Esophagus muscularis mucosa (tissue), 4 donors: ENCODE measurements at places on chromosomes 16 and 17. TPM values are rescaled to one million over a fixed set of nuclear protein-coding genes. Genes with fewer than 3 reads are reported as not detected.

GRCh38 chr17:15436473-15437302 lies 30.7 kb downstream of the CDRT4 start:
- no peak for DNase-seq

DNA sequence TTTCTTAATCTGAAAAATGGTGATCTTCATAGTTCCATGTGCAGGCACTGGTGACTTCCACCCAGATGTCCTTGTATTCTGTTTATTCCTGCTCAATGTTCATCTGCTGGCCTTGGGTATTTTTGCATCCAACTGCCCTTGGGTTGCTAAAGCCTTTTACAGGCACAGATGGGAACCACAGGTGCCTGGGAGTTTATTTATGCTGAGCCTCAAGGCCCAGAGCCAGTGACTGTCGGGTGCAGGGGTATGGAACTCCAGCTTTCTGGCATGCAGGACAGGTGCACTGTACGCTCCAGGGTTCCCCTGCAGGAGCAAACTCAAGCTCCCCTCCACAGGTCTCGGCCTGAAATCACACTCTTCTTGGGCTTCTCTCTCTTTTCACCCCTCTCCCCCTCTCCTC lies 22.3 kb downstream of the DYNLRB2 start:
- DNase-seq: no peak

Gene STH
- not detected for total RNA-seq

- no peak for DNase-seq
Measured at GRCh38 chr17:50256826-50257618, 17.2 kb upstream of the TMEM92 start.

DNA sequence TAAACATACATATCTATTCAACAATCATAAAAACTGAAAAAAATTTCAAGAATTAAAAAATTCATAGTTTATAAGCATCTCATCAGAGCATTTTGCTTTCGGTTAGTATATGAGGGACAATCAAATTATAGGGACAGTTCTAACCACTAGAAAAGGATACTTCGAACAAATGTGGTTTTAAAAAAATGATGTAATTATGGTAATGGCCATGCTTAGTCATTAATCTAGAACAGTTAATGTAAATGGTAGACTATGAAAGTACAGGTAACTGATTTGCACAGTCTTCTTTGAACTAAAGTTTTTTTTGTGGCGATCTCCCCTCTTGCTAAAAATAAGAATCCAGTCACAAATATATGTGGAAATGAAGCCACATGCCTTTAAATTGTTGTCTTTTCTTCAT lies 63.5 kb upstream of the PHOSPHO1 start:
- no peak for DNase-seq

Gene ZFP3
- total RNA-seq: 5.9 TPM

GRCh38 chr16:84199861-84200260 lies 8.9 kb downstream of the ADAD2 start:
- DNase-seq: no peak

Gene HOXB2
- 36.3 TPM for total RNA-seq

Gene TSEN54
- total RNA-seq: 32.1 TPM

DNA sequence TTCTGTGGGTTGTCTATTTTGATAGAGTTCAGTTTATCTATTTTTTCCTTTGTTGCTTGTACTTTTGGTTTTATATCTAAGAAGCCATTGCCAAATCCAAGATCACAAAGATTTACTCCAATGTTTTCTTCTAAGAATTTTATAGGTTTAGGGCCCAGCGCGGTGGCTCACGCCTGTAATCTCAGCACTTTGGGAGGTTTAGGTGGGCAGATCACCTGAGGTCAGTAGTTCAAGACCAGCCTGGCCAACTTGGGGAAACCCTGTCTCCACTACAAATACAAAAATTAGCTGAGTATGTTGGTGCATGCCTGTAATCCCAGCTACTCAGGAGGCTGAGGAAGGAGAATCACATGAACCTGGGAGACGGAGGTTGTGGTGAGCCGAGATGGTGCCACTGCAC lies 13.7 kb upstream of the ITGA3 start:
- DNase-seq: no peak

Gene SSTR5
- not detected for total RNA-seq

DNA sequence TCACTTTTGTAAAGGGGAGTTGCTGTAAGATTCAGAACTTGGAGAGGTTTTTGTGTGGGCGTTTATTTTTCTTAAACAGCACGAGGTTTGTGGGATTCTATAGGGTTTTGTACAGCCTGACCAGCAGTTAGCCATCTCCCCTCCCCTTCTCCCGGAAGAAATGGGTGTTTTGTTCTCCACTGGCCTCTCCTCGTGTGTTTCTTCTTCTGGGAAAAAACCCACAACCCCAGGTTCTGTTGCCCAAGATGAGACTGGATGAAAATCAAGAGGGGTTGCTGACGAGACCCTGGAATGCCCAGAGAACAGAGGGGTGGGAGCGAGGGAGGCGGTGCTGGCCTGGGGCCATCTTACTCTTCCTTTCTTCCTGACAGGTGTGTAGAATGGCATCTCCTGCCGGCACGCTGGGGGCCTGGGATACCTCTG lies 186.1 kb downstream of the MSI2 start:
- no peak for DNase-seq

GRCh38 chr16:75086281-75086680 lies 30.3 kb downstream of the LDHD start:
- no peak for DNase-seq

DNA sequence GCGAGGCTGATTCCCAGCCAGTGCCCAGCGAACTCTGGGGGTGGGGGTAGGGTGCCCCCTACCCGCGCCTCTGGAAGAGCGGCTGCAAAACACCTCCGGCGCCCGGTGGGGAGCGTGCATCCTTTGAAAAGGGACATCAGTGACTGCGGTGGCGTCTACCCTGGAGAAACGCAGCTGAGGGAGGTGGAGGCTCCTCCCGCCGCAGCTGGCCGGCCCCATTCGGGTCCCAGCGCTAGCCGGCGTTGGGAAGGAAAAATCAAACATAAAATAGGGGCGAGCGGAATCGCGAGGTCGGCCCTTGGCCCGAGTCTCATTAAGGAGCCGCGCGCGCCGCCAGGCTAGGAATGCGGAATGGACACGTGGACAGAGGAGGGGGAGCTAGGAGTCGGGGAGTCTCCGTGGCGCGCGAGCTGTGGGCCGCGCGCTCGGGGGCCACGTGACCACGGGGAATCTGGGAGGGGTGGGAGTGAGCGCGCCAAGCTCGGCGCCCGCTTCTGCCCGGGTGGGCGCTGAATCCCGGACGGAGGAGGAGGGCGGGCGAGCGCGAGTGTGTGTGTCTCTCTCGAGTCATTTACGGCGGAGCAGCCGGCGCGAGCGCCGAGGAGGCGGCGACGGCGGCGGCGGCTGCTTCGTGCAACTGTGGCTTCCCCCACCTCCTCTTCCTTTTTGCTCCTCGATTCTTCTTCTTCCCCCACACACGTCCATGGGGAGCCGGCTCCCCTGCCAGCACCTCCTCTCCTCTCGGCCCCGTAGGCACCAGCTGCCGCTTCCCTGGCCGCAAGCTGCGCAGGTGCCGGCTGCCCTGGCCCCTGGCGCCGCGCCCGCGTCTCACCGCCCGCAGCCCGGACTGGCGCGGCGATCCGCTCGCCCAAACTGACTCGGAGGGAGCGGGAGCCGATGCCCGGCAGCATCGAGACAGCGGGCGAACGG lies at the start of gene TMEM132E:
Gene TMEM132E (plus strand): TSS at position 566 of the 930 bp plus-strand sequence. CDS start 1,495 bp downstream, outside the sequence.
- DNase-seq: no peak

- no peak for DNase-seq
Measured at GRCh38 chr16:75764154-75764768, 38.0 kb upstream of the CPHXL start.

Gene TERB1
- not detected for total RNA-seq

DNA sequence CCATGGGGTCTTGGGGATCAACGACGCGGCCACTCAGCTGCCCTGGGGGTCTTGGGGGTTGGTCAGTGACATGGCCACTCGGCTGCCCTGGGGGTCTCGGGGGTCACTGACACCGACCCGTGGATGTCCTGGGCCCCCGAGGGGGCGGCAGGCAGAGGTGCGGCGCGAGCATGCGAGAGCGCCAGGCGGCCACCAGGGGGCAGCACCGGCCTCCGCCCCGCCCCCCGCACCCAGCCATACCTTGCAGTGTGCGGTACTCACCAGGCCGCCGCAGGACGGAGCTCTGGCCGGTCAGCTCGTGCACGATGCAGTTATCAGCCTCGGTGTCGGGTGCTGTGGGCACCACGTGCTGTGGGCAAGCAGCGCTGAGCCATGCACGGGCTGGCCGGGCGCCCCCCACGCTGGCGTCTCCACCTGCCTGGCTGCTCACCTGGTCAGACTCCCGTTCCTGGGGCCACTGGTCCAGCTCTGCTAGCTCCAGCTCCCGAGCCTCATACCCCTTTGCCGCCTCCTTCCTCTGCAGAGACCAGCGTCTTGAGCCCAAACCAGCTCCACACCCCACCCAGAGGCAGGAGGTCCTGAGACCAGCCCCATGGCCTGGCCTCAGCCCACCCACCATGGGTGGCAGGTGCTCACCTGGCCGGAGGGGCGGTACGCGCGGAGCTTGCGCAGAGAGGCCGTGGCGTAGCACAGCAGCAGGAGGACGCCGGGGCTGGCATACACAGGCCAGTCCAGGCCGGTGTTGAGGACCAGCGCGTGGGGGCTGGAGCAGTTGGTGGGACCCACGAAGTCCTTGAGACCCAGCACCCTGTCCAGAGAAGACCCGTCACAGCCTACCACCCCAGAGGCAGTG lies 31.2 kb downstream of the CTU2 start:
- no peak for DNase-seq

DNA sequence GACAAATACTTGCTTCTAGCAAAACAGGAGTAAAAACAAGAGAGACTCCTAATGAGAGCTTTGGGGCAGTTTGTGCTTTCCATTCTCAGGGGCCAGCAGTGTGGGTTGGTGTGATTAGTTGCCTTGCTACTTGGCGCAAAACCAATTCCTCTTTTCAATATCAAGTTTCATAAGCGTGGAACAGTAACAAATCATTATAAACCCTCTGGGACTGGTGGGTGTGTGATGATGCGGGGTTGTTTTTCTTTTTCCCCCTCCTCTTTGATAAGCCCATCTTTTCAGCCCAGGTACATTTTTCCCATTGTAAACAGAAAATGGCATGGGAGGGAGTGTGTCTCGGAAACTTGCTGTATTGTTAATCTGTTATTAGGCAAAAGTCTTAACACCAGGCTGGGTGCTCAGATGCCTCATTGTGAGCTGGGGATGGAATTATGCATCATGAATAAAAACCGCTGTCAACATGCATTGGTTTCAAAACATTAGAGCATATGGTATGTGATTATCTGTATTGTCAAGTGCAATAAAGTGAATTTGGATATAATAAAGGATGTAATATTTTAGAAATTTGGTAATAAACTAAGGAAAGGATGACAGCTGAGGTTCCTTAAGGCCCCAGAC lies 166.4 kb downstream of the CCDC182 start:
- no peak for DNase-seq

Gene APOH
- not detected for total RNA-seq

DNA sequence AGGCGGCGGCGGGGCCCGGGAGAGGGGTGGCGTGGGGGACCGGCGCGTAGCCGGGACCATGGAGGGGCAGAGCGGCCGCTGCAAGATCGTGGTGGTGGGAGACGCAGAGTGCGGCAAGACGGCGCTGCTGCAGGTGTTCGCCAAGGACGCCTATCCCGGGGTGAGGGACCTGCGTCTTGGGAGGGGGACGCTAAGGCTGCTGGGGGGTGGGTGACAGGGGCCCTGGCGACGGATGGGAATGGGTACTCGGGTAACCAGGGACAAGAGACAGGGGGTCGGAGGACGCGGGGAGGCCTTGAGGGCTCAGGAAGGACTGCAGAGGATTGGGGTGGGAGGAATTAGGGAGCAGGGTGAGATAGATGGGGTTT lies 243 bp downstream of the RND2 start:
- DNase-seq: no peak

- DNase-seq: no peak
Measured at GRCh38 chr16:88635671-88636319, 2.6 kb upstream of the IL17C start.

GRCh38 chr17:40978575-40979151 lies 5.5 kb downstream of the KRT40 start:
- DNase-seq: no peak

DNA sequence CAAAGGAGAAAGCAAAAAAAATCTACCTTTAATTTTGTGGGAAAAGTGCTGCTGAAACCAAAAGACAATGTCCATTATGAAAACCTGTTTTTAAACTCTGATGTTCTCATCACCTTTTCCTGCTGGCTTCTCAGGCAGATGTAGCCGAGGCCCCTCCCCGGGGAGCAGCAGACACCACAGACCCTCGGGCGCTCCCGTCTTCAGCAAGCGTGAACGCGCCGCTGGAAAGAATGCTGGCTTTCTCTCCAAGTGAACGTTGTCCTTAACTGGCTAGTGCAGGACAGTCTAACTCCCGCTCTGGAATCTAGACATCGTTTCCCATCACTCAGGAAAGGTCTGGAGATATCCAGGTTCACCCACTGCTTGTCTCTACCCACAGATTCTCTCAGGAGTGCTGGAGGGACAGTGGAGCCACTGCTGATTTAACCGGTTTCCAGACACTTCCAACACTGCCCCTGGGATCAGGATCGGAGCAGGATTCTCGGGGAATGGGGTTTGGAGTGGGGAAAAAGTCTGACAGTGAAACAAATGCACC lies 211.2 kb downstream of the RBFOX3 start:
- no peak for DNase-seq

DNA sequence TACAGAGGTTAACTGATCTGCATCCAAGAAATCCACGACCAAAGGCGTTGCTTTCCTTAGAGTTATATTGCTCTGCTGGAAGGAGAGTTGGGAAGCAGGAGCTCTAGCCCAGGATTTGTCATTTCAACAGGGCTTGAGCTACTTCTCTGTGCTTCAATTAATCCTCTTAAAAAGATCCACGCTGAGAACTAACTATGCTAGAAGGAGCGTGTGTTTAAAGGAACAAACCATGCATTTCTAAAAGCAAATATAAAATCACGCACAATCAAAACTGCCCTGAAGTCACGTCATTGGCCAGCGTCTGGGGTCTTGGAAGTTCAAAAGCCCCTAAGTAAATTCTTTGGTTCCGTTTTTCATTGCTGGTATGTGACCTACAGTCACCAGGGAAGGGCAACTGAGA lies 1.1 kb downstream of the ARL6IP1 start:
- no peak for DNase-seq

GRCh38 chr17:58391302-58391984 lies 25.9 kb downstream of the RNF43 start:
- no peak for DNase-seq

DNA sequence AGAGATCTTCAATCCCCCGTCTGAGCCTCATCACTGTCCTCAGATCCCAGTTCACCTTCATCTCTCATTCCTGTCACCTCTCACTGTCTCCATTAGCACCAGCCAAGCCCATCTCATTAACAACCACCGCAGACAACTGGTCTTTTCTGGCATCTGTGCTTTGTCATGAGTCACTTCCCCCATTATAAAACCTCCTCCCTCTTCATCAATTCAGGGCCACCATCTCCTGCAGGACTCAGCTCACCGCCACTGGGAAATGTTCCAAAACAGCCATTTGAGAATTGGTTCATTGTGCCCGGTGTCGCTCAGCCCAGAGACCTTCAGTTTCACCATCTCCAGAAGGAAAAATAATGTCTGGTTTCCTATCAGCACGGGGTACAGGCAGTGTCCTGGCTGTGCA lies 56.9 kb upstream of the TEKT3 start:
- no peak for DNase-seq

GRCh38 chr16:4780235-4780634 lies 7.9 kb downstream of the SEPTIN12 start:
- no peak for DNase-seq

Gene NPIPA2
- 0.99 TPM for total RNA-seq

Gene SGCA
- total RNA-seq: 82.0 TPM

- DNase-seq: peak; percentile 98
Measured at GRCh38 chr17:40111221-40112128, 10.3 kb upstream of the MSL1 start.

GRCh38 chr16:87636050-87636684 lies 33.9 kb downstream of the JPH3 start:
- DNase-seq: no peak

- DNase-seq: no peak
Measured at GRCh38 chr17:68329331-68329730, 38.0 kb downstream of the ARSG start.

GRCh38 chr17:8266648-8267479 lies 17.8 kb downstream of the PFAS start:
- no peak for DNase-seq
